ENCODE measurements at places on chromosomes 6 and 20.

- DNase-seq = no peak
Measured at GRCh38 chr6:152457949-152458624, 179.1 kb downstream of the SYNE1 start.

DNA sequence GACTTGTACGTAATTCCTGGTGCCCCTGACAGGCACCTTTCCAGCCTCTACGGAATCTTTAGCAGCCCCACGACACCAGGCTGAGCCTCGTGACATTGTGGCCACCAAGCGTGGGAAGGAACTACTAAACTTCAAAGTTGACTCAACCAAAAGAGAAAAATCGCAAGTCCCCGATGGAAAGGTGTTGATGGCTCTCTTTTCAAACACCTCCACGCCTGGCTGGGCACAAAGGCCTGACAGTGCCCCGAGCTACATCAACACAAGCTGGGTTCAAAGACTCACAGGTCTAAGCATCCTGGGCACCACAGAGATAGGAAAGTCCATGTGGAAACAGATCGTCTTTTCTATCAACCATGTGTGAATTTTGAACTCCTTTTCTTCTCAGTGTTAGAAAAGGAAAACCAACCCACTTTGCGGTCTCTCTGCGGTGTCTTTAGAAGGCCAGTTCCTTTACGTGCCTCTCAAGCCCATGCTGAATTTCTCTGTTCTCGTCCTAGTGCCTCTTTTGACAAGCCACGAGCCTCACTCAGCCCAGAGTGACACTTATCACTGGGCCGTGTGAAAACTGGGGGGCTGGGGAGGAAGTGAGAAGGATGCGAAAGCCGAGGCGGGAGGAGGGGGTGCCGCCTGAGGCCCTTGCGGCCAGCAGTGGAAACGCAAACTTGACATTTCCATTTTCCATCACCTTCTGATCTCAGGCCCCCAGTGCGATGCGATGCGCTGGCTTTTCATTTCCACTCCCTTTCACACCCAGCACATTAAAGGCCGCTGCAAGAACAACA, 59.4 kb downstream of the GFOD1 start:
- DNase-seq = no peak

DNA sequence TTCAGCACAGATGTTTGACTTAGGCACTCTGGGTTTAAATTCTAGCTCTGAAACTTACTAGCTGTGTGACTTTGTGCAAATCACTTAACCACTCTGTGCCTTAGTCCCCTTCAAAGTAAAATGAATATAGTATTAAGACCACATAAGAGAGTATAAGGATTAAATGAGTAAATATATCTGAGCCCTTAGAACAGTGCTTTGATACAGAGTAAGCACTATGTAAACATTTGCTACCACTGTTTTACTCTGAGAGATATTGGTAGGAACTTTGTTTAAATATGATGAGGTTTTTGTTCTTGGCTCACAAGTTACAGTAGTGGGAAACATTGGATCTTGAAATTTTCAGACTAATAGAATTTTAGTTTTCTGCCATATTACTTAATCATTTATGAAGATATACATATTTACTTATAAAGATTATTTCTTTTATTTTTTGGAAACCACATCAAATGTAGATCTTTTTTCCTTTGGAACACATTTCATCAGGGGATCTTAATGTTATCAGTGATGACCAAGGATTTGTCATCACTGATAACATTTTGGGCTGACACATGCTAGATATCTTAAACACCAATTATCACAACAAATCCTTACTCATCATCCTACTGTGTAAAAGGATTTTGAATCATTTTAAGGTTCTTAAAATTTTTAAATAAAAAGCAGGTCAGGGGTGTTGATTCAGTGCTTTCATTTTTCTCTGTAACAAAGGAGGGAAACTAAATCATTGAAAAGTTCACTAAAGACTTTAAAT, 226.2 kb downstream of the EYA4 start:
- no peak for DNase-seq

DNA sequence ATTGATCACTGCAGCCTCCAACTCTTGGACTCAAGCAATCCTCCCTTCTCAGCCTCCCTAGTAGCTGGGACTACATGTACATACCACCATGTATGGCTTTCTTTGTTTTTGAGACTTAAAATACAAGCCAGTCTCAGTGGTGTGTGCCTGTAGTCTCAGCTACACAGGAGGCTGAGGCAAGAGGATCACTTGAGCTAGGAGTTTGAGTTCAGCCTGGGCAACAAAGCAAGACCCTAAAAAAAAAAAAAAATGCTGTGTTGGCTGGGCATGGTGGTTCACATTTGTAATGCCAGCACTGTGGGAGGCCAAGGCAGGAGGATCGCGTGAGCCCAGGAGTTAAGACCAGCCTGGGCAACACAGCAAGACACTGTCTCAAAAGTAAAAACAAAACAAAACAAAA, 51.7 kb downstream of the UBR2 start:
- no peak for DNase-seq

DNA sequence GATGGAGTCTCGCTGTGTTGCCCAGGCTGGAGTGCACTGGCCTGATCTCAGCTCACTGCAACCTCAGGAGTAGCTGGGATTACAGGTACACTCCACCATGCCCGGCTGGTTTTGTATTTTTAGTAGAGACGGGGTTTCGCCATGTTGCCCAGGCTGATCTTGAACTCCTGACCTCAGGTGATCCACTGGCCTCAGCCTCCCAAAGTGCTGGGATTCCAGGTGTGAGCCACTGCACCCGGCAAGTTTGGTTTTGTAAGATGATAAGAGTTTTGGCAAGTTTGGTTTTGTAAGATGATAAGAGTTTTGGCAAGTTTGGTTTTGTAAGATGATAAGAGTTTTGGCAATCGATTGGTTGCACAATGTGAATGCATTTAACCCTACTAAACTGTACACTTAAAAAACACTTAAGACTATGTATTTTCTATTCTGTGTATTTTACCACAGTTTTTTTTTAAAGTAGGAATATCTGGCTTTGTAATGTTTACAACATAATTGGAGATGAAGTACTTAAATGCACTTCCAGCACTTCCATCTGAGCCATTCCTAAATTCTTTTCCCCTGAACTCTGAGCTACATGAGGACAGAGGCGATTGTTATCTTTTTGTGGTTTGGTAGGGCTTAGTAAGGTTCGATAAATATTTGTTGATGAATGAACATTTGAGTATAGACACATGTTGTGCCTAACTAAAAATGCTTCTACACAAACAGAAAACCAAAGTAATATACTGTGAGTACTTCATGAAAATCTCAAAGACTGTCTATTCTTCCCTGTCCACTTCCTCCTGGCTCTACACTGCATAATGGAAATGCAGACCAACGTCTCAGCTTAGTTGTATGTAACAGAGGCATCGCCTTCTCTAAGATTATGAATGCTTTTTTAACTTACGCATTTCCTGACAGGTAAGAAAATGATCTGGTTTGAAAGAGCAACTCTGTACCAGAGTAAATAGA, 18.8 kb downstream of the SAMHD1 start:
- DNase-seq = no peak

- DNase-seq = no peak
Measured at GRCh38 chr6:129785756-129786135, 75.4 kb downstream of the TMEM244 start.

DNA sequence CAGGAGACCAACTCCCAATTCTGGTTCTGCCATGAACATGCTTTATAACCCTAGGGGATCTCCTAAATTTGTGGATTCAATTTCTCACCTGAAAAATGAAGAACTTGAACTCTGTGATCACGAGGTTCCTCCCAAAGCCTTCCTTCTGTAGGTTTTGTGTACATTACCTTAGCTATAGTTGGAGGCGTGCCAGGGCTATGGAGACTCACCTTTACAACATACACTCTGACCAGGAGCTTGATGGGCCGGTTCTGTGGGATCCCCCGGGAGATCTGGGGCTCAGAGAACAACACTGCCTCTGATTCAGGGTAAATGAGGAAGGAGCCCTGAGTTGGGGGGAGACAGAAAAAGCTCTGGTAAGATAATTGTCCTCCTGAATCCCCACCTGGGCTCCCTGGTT, 34.1 kb downstream of the ERGIC3 start:
- DNase-seq = no peak

GRCh38 chr6:141467881-141468280, 664.8 kb upstream of the GJE1 start:
- peak; percentile 31 for DNase-seq

DNA sequence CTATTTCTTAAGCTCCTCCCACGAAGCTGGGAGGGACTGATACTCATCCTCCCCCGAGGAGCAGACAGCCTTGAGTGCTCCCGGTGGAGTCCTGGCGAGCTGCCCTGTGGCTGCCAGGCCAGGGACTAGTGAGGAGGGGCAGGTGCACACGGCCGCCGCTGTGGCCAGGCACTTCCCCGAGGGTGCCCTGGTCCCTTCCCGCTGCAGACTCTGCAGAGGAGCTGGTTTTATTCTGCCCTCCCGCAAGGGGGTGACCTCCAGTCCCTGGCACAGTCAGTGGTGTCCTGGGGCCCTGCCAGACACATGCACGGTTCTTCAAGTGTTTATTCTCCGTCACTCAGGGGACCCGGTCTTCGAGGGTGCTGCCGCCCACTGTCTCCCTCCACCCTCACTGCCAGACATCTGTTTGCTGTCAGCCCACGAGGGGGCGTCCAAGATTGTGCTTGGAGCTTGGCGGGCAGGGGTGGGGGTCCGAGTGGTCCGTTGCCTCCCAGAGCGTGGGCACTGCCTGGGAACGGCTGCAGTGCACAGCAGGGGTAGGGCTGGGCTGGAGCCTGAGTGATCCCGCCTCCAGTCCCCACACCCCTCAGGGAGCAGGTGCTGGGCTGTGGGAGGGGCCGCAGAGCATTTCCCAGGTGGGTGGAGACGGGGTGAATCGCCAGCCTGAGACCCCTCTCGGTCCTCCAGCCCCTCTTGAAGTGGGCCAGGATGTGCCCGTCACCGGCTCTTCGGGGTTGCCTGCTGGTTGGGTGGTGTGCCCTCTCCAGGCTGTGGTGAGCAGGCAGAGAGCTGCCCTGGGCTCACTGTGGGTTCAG, 3.1 kb upstream of the CABLES2 start:
- no peak for DNase-seq

GRCh38 chr6:105797983-105798453, 288.1 kb upstream of the PRDM1 start:
- no peak for DNase-seq

GRCh38 chr6:46821458-46821881, 28.3 kb downstream of the MEP1A start:
- no peak for DNase-seq

DNA sequence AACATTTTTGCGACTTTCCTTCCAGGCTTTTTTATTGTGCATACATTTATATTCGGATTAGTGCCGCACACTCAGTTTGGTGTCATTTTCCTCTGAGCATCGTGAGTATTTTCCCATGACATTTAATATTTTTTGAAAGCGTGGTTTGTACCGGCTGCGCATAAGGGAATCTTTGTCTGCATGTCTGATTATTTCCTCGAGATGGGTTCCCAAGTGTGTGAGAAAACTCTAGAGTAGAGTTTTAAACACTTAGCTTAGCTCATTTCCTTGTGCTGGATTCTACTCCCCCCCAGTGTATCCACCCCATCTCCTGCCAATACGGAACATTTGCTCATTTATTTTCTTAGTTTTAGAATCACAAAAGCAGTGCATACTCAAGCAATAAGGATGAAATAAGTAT, 94.3 kb downstream of the CDC5L start:
- DNase-seq = no peak

GRCh38 chr6:151374036-151374683, 17.2 kb downstream of the ZBTB2 start:
- DNase-seq = no peak

DNA sequence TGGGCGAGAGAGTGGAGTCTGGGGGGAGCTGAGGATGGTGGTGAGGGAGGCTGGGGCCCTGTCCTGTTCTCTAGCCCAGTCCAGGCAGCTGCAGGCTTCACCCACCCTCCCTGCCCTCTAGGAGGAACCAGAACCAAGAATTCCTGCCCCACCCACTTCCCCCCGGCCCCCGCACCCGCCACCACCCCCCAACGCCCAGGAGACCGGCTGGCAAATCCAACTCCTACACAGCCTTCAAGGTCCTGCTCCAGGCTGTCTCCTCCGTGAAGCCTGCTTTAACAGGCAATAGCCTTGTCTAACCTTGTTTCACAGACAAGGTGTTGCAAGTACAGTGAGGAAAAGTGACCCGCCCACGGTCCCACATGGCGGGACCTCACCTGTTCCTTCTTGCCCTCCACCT, 2.4 kb downstream of the SPDEF start:
- no peak for DNase-seq

GRCh38 chr6:41371992-41372831, 36.8 kb downstream of the NCR2 start:
- DNase-seq = no peak

- no peak for DNase-seq
Measured at GRCh38 chr6:105831311-105832097, 254.6 kb upstream of the PRDM1 start.

DNA sequence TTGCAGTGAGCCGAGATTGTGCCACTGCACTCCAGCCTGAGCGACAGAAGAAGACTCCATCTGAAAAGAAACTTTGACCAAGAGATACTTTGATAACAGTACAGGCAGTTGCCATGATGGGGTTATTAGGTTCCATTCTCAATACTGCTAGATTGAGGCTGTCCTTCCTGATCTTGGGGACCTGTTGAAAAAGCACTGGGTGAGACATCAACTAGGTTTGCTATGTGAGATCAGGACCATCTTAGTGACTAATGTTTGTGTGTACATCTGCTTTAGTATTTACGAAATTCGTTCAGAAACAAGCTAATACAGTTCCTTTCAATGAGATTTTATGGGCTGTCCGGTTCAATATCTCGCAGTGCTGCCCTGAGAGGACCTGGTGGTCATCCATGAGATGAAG, 2.6 kb downstream of the DSE start:
- no peak for DNase-seq
